ENCODE measurements at places on chromosomes 5 and 9. TPM values are rescaled to one million over a fixed set of nuclear protein-coding genes. Genes with fewer than 3 reads are reported as not detected.

- no peak for DNase-seq
These were observed 189.8 kb upstream of the SH3GL2 start for GRCh38 chr9:17389026-17389425.

The HDHD3 gene
- 12.3 TPM for total RNA-seq

- peak; percentile 66 for DNase-seq
These were observed 1.2 kb downstream of the RIC1 start for GRCh38 chr9:5630081-5630507.

The THOC3 gene
- total RNA-seq, result 154 TPM

The F2RL2 gene
- 0.04 TPM for total RNA-seq

GRCh38 chr5:110027527-110028322 lies 338.0 kb downstream of the MAN2A1 start:
- no peak for DNase-seq

Measured in foreskin keratinocyte (primary cell).